ENCODE measurements at places on chromosomes 7 and 10. TPM values are rescaled to one million over a fixed set of nuclear protein-coding genes. Genes with fewer than 3 reads are reported as not detected.

The PIK3CG gene
- total RNA-seq = 3.2 TPM

The SYCE1 gene
- not detected for total RNA-seq

The CPN1 gene
- total RNA-seq = not detected

The KCNH2 gene
- not detected for total RNA-seq

The MALRD1 gene
- not detected for total RNA-seq

The TMEM106B gene
- 58.1 TPM for total RNA-seq

The SLC18A2 gene
- total RNA-seq = not detected

The TSPAN13 gene
- 5.5 TPM for total RNA-seq

The PSMA2 gene
- 438 TPM for total RNA-seq

The ATRNL1 gene
- 0.12 TPM for total RNA-seq

The ADAP1 gene
- 1.6 TPM for total RNA-seq

The CTBP2 gene
- total RNA-seq = 45.4 TPM

The PNLIP gene
- not detected for total RNA-seq

The APBB1IP gene
- total RNA-seq = 6.4 TPM

The KRIT1 gene
- total RNA-seq = 37.5 TPM

The EFCAB10 gene
- total RNA-seq = not detected

The STOX1 gene
- 0.96 TPM for total RNA-seq

DNA sequence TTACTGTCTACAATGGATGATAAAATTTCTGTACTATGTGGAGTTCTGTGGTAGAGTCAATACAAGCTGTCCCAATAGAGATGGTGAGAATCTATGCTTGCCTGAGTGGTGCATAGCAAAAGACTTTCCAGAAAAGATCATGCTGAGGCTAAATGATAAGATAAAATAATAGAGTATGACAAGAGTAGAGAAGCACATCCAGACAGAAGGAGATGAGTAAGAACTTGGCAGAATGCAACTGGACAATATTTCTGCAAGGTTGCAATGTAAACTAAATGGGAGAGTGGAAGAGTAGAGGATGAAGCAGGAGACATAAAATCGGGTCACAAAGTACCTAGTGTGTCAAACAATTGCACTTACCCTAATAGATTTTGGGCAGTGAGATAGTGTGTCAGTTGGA lies 347.6 kb downstream of the MDFIC start:
- DNase-seq = no peak

DNA sequence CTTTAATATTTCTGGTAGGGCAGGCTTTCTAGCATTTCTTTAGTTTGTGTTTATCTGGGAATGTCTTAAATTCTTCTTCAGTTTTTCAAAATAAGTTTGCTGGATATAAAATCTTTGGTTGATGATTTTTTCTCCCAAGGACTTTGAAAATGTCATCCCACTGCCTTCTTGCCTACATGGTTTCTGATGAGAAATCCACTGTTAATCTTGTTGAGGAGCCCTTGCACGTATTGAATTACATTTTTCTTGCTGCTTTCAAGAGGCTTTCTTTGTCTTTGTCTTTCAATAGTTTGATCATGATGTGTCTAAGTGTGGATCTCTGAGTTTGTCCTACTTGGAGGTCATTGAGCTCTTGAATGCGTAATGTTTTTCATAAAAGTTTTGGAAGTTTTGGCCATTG lies 66.0 kb downstream of the CASD1 start:
- DNase-seq = no peak

- DNase-seq = peak; percentile 81
Observed at GRCh38 chr10:118522791-118523498, 72.5 kb downstream of the PRLHR start.

DNA sequence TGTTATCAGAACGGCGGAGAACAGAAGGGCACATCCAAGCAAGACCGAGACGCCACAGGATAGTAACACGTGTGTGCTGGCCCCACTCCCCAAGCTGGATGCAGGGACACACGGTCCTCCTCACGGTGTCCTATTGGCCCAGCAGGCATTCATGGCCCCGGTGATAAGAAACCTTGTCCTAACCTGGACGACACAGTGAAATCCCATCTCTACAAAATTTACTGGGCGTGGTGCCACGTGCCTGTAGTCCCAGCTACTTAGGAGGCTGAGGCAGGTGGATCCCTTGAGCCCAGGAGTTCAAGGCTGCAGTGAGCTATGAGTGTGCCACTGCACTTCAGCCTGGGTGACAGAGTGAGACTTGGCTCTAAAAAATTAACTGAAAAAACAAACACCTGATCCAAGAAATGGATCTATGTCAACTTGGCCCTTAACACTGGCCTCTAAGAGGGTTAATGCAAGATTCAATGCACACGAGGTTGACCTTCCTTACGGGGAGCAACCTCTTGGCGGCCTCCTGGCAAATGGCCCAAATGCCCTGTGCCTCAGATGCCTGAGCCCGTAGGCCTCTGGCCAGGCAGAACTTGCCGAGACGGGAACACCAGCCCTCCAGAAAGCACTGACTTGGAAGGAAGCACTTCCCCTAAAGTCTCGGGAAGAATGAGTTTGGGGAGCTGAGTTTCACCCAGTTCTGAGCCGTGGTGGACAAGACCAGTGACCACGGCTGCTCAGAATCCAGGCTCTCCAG lies 72.3 kb downstream of the ZRANB1 start:
- no peak for DNase-seq

GRCh38 chr7:150361807-150362621 lies 6.6 kb upstream of the REPIN1 start:
- no peak for DNase-seq

DNA sequence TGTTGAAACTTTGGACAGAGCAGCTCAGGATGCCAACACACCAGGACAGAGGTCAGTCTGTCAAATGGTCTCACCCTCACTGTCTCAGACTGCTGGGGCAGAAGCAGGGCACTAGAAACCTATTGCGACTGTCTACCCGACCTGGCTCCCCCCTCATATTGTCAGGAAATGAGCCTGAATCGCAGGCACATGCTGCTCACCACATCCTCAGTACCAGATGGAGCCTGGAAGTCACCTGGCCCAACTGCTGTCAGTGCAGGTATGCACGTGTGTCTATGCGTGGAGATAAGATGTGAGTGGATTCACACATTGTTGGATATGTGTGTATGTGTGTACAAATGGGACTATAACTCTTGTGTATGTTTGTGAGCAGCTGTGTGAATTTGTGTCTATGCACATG lies 3.2 kb upstream of the CDHR1 start:
- no peak for DNase-seq

DNA sequence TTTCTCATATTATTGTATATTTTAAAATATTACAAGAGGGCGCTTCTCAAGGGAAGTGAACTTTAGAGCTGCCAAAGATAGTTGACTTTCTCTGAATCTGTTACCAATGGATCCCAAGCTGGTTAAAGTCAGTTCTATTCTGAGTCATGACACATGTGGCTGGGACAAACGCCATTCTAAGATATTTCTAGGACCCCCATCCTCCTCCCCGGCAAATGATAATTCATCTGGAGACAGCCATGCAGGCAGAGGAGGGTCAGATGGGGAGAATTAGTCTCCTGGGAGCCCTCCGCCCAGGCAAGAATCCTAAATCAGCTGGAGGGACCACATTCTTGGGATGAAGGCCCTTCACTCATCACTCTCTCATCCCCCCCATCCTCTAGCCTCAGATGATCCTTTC lies 187.7 kb downstream of the GFRA1 start:
- no peak for DNase-seq

DNA sequence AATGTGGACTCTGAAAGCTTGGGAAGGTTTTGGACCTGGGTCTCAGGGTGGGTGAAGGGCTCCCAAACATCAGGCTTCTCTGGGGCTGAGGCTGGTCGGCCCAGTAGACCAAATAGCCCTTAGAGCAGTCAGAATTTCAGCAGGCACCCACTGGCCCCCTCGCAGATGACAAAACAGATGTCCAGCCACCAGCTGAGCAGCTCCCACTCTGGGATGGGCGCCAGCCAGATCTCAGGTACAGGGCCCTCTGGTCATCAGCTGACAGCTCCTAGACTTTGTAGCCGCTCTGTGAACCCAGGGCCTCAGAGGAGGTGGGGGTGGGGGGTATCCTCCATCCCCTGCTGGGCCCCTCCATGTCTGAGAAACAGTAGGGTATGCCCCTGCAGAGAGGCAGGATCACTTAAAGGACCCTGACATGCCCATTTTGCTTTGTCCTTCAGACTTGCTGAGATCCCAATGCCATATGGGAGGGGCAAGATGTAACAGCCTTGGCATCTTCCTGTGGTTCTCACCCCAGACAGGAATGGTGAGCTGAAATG lies 26.5 kb downstream of the HSPA12A start:
- no peak for DNase-seq

GRCh38 chr7:19775578-19775977 lies 2.2 kb upstream of the TMEM196 start:
- no peak for DNase-seq

GRCh38 chr7:23277359-23277989 lies 21.7 kb upstream of the MALSU1 start:
- peak; percentile 73 for DNase-seq

DNA sequence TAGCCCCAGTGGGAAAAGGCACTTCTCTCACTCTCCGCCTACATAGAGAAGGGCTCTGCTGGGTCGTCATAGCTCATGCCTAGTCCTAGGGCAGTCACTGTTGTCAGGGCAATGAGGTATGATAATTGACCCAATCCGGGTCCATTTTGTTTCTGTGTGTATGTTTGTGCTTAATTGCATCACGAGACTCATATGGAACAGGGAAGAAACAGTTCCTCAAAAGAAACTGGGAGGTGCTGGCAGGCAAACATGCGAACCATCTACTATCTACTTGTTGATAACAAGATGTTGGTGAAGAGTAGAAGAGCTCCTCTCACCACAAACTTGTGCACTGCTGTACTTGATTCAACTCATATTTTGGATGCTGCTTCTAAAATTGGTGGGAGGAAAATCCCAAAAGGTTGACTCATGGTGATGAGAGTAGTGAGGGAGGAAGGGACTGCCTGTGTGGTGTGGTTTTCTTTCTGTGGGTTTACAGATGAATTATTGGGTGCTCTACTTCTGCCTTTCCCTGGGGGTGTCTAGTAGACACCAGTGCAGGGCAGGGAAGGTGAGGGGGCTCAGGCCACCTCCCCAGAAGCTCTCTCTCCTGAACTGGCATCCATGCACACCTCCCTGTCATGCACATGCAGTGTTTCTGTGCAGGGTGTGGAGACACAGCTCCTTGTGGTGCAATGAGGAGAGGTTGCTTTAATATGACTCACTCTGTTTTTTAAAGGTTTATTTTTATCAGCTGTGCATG lies 29.4 kb downstream of the LSMEM1 start:
- DNase-seq = peak; percentile 80

GRCh38 chr7:46786221-46786954 lies 795.5 kb downstream of the TNS3 start:
- DNase-seq = peak; percentile 98

GRCh38 chr10:113711142-113711541 lies 31.4 kb downstream of the CASP7 start:
- no peak for DNase-seq

DNA sequence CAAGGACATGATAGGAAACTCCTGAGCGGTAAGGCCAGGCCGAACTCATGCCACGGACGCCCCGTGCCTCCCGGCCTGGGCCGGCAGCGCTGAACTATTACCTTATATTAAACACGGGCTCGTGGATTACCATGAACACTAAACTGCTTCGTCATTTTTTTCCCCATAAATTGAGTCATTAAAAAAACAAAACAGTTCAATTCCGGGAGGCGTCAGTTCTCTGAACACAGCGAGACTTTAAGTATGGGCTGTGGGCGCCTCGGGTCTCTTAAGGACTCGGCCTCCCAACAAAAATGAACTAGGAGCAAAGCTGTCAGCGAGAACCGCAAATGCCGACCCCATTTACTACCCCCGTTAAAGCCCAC lies 519 bp downstream of the PITRM1 start:
- DNase-seq = peak; percentile 72

- no peak for DNase-seq
Observed at GRCh38 chr7:141567432-141567831, 16.2 kb downstream of the AGK start.

- no peak for DNase-seq
Observed at GRCh38 chr10:70834021-70834420, 18.3 kb downstream of the SGPL1 start.

- peak; percentile 11 for DNase-seq
Observed at GRCh38 chr7:69245646-69246045, 352.6 kb upstream of the AUTS2 start.

GRCh38 chr10:92553959-92554358 lies 19.9 kb downstream of the IDE start:
- DNase-seq = no peak

DNA sequence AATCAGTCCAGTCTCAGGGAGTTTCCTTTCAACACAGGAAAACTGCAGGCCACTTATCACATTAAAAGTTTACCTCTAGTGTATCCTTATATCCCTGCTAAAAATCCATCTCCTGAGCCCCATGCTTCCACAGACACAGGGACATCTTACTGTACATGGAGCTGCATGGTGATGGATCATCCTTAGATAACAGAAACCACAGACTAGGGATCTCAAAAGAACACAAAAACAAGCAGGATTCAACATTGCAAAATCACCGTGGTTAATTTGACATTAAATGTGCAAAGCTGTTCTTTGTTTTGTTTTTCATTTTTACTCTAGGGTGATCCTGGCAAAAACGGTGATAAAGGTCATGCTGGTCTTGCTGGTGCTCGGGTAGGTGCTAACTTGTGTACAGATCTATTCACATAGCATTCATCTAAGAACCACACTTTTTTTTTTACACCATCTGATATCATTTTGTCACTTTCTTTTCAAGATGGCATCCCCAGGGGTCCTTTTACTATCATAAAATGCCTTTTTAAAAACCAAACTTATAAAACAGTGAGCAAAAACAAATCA lies 18.1 kb downstream of the COL1A2 start:
- peak; percentile 40 for DNase-seq

DNA sequence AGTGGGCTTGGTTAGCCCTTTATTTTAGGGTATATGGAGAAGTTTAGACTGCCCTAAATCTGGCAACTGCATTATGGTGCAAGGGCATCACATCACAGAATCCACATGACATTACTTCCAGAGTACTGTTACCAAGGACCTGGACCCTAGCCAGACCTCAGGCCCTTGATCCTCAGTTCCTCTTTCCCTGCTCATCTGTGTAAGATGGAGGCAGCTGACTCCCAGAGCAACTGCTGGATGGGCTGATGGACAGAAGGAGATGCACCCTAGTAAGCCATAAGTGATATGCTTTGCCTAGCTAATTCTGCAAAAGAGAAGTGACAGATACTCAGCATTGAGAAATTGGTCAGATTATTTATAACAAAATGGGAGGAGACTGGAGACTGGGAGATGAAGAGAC lies 131.7 kb downstream of the DYNC1I1 start:
- no peak for DNase-seq

GRCh38 chr7:42155584-42156290 lies 81.3 kb downstream of the GLI3 start:
- DNase-seq = no peak

DNA sequence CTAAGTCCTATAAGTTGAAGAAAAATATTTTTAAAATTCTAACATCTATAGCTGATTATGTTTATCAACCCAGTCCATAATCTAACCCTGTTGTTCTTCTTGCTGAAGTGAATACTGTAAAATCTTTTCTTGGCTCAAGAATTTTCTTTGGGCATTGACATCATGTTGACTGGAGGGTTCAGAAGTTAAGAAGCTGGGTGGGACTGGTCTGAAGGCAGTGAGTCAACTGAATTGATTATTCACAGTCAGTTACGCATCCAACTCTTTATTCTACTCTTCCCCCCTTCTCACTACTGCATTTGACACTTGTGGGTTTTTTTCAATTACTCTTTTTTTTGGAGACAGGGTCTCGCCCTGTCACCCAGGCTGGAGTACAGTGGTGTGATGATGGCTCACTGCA lies 31.0 kb downstream of the DENND2A start:
- DNase-seq = peak; percentile 90

Measured in RPMI7951 (cell line).